ENCODE measurements at places on chromosomes 12 and 14. TPM values are rescaled to one million over a fixed set of nuclear protein-coding genes. Genes with fewer than 3 reads are reported as not detected.

The EXD2 gene
- 22.9 TPM for total RNA-seq

The SCNN1A gene
- total RNA-seq = 105 TPM

The ACSM4 gene
- total RNA-seq = not detected

The TAS2R42 gene
- not detected for total RNA-seq

The DIO2 gene
- total RNA-seq = 54.0 TPM

The CATSPERB gene
- total RNA-seq = 1.6 TPM

The GPR137C gene
- 0.40 TPM for total RNA-seq

The MDGA2 gene
- total RNA-seq = not detected

The PMEL gene
- 3.4 TPM for total RNA-seq

The KRT6A gene
- 18,305 TPM for total RNA-seq

The SP7 gene
- not detected for total RNA-seq

The ACVRL1 gene
- total RNA-seq = 17.2 TPM

The CCNB1IP1 gene
- 7.6 TPM for total RNA-seq

The BICDL1 gene
- 66.7 TPM for total RNA-seq

The HCAR1 gene
- total RNA-seq = not detected

The CPNE6 gene
- not detected for total RNA-seq

The RTN1 gene
- 0.15 TPM for total RNA-seq

The PLEK2 gene
- total RNA-seq = 17.9 TPM

The ERG28 gene
- total RNA-seq = 23.2 TPM

The COX8C gene
- total RNA-seq = not detected

The TDRD9 gene
- total RNA-seq = 0.09 TPM

The RPS6KL1 gene
- total RNA-seq = 0.83 TPM

The ZDHHC22 gene
- total RNA-seq = not detected

The PLA2G1B gene
- not detected for total RNA-seq

The KIF21A gene
- 56.1 TPM for total RNA-seq

The ARHGEF25 gene
- 0.76 TPM for total RNA-seq

The REP15 gene
- total RNA-seq = 1.6 TPM

The CISTR gene
- total RNA-seq = not detected

The KLRC1 gene
- total RNA-seq = not detected

The SSPN gene
- total RNA-seq = 4.9 TPM

The TAS2R46 gene
- total RNA-seq = 3.0 TPM

The FAM90A1 gene
- not detected for total RNA-seq

The HHIPL1 gene
- total RNA-seq = 0.22 TPM

The E2F7 gene
- total RNA-seq = 7.6 TPM

The TROAP gene
- total RNA-seq = 7.4 TPM

The STYK1 gene
- 8.7 TPM for total RNA-seq

The SYT1 gene
- total RNA-seq = 0.26 TPM

The TBX3 gene
- total RNA-seq = 2.3 TPM

The UNC79 gene
- not detected for total RNA-seq

The KCNJ8 gene
- total RNA-seq = 1.3 TPM

The RDH12 gene
- total RNA-seq = 4.0 TPM

The AICDA gene
- total RNA-seq = not detected

The ACOT6 gene
- total RNA-seq = not detected

The EXOC3L4 gene
- 1.00 TPM for total RNA-seq

The CD9 gene
- total RNA-seq = 1,007 TPM

The MSI1 gene
- total RNA-seq = 0.19 TPM

The FGF23 gene
- not detected for total RNA-seq

The LPCAT3 gene
- 29.7 TPM for total RNA-seq

The SLCO1A2 gene
- total RNA-seq = not detected

The CARMIL3 gene
- total RNA-seq = 0.57 TPM

The RNFT2 gene
- not detected for total RNA-seq

The SLCO1B1 gene
- total RNA-seq = not detected

The ANKS1B gene
- 14.2 TPM for total RNA-seq

Measured in esophagus squamous epithelium (tissue), 5 donors.